ENCODE measurements at places on chromosomes 11 and 22. TPM values are rescaled to one million over a fixed set of nuclear protein-coding genes. Genes with fewer than 3 reads are reported as not detected.

GRCh38 chr11:2574553-2575535, 125.0 kb downstream of the KCNQ1OT1 start:
- no peaks in the 10 kb centered on the region for H3K4me1 ChIP-seq
- no peak for DNase-seq
- no peaks in the 10 kb centered on the region for H3K36me3 ChIP-seq
- no peak overlapping the region for H3K4me3 ChIP-seq
- H3K27me3 ChIP-seq: no peaks in the 10 kb centered on the region
- no peak overlapping the region for H3K27ac ChIP-seq

- no peak for DNase-seq
- no peak overlapping the region for H3K4me3 ChIP-seq
- no peak overlapping the region for H3K27ac ChIP-seq
- no peaks in the 10 kb centered on the region for H3K27me3 ChIP-seq
These were observed 36.2 kb downstream of the LMO1 start for GRCh38 chr11:8227156-8228152.

DNA sequence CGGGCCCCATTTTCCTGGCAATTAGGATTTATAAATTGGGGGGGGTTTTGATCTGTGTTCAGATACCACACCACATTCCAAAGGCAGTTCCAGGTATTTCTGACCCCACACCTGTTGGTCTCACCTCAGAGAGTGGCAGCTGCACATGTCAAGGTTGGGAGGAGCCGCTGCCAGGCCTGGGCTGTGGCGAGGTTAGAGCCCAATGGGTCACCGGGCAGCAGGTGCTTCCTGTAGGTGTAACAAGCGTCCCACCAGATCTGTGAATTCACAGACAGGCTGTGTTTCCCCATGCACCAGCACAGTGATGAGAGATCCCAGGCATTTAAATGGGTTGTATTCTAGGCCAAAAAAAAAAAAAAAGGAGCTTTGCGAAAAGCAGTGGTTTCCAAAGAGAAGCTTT, 58.6 kb downstream of the CABIN1 start:
- DNase-seq: no peak
- H3K4me3 ChIP-seq: no peak overlapping the region
- no peaks in the 10 kb centered on the region for H3K27me3 ChIP-seq
- H3K4me1 ChIP-seq: no peaks in the 10 kb centered on the region

DNA sequence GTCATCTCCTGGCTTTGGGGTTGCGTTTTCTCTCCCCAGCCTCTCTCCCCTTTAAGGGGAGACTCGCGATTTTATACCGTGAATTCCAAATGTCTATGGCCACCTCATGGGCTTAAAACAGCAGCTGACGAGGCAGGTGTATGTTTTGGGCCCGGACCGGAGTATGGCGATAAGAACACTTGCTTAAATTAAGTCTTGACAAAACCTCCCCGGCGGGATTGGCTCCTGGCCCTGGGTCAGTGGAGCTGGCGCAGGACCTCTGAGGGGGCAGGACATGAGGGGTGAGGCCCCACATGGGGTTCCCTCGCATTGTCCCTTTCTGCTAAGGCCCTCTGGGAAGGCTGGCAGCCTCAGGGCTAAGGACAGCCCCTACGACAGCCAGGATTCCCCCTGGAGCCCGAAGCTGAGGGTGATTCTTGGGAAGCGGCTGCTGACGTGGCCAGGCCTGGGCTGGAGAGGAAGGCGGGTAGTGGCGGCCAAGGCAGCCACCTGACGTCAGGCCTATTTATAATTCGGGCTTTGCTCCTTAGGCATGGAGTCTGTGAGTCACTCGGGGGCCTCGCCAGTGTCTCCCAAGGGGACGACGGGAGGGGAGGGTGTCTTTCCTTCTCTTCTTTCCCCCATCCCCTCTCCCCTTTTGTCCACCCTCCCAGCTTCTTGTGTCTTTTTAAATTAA, 12.7 kb downstream of the MYO18B start:
- peaks cover 20% of the 10 kb centered on the region for H3K4me1 ChIP-seq
- H3K27me3 ChIP-seq: peaks cover 7% of the 10 kb centered on the region
- H3K36me3 ChIP-seq: no peaks in the 10 kb centered on the region
- no peak overlapping the region for H3K27ac ChIP-seq
- H3K4me3 ChIP-seq: no peak overlapping the region

DNA sequence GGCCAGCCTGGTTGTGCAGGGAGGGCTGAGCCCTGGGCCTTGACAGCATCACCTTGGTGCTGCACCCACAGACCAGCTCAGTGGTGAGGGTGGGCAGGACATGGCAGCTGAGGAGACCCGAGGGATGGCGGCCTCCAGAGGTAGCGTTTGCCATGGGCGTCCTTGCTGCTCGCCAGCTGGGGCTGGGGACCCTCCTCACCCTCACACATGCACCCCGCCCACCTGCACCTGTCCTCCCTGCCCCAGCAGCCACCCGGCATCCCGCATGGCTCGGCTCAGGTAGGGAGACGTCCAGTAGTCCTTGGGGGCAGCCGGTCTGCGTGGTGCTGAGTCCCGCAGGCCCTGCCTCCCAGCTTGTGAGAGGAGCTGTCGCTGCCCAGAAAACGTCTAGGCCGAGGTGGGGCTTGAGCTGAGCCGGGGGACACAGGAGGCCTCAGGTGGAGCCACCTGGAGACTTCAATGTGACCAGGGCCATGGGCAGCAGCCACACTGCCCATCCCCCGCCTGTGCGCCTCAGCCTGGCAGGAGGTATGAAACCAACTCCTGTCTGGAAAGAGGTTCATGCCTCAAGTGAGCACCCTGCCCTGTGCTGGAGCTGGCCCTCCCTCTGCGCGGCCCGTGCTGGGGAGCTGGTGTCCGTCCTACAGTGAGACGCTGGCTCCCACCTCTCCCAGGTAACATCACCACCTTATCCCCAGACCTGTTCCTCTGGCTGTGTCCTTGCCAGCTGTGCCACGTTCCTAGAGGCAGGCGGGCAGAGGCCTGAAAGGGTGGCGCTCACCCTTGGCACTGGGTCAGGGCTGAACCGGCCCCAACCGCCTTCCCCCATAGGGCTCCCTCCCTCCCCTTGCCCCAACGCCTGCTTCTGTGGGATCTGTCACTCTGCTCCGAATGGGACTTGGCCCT, 3.3 kb upstream of the TRABD start:
- DNase-seq: no peak
- peaks cover 12% of the 10 kb centered on the region for H3K4me1 ChIP-seq
- H3K27me3 ChIP-seq: peaks cover 6% of the 10 kb centered on the region
- no peak overlapping the region for H3K4me3 ChIP-seq
- H3K27ac ChIP-seq: no peak overlapping the region

- DNase-seq: no peak
- no peaks in the 10 kb centered on the region for H3K4me1 ChIP-seq
- no peaks in the 10 kb centered on the region for H3K36me3 ChIP-seq
- no peak overlapping the region for H3K4me3 ChIP-seq
These were observed 150.6 kb downstream of the CNTN5 start for GRCh38 chr11:99171330-99171729.

GRCh38 chr11:109062445-109062844, 359.5 kb upstream of the C11orf87 start:
- DNase-seq: no peak
- no peak overlapping the region for H3K27ac ChIP-seq
- H3K27me3 ChIP-seq: no peaks in the 10 kb centered on the region

GRCh38 chr22:24055283-24055682, 44.2 kb downstream of the CABIN1 start:
- no peak overlapping the region for H3K4me3 ChIP-seq
- no peak for DNase-seq
- no peaks in the 10 kb centered on the region for H3K27me3 ChIP-seq
- no peaks in the 10 kb centered on the region for H3K4me1 ChIP-seq
- peaks cover 46% of the 10 kb centered on the region for H3K36me3 ChIP-seq

GRCh38 chr11:46335890-46336562, 11.2 kb upstream of the DGKZ start:
- H3K4me1 ChIP-seq: peaks cover 63% of the 10 kb centered on the region
- peak overlapping the region; percentile 50 for H3K27ac ChIP-seq
- H3K27me3 ChIP-seq: no peaks in the 10 kb centered on the region
- no peak for DNase-seq
- no peak overlapping the region for H3K4me3 ChIP-seq

GRCh38 chr22:37633089-37633624, 6.3 kb upstream of the SH3BP1 start:
- peak overlapping the region; percentile 50 for H3K4me3 ChIP-seq
- H3K27me3 ChIP-seq: no peaks in the 10 kb centered on the region
- H3K4me1 ChIP-seq: peaks cover 65% of the 10 kb centered on the region
- peak overlapping the region; percentile 95 for H3K27ac ChIP-seq
- peak; percentile 75 for DNase-seq
- peaks cover 2% of the 10 kb centered on the region for H3K36me3 ChIP-seq

Gene MB
- not detected for total RNA-seq

Gene RCN1
- total RNA-seq: 27.0 TPM

Gene OR52H1
- not detected for total RNA-seq

Gene ST14
- total RNA-seq: not detected

All from activated CD4-positive, alpha-beta memory T cell treated with anti-CD3 and anti-CD28 coated beads for 36 hours (primary cell).